ENCODE measurements at places on chromosomes 13 and 19. TPM values are rescaled to one million over a fixed set of nuclear protein-coding genes. Genes with fewer than 3 reads are reported as not detected.

The FUT3 gene
- total RNA-seq, result 10.8 TPM

The PSENEN gene
- 4.2 TPM for total RNA-seq

The ADGRE2 gene
- total RNA-seq, result 0.31 TPM

The ZNF132 gene
- 7.0 TPM for total RNA-seq

The SHC2 gene
- total RNA-seq, result 18.3 TPM

The SGCG gene
- 157 TPM for total RNA-seq

The MAB21L1 gene
- 5.4 TPM for total RNA-seq
